ENCODE measurements at places on chromosomes 5 and 9.

DNA sequence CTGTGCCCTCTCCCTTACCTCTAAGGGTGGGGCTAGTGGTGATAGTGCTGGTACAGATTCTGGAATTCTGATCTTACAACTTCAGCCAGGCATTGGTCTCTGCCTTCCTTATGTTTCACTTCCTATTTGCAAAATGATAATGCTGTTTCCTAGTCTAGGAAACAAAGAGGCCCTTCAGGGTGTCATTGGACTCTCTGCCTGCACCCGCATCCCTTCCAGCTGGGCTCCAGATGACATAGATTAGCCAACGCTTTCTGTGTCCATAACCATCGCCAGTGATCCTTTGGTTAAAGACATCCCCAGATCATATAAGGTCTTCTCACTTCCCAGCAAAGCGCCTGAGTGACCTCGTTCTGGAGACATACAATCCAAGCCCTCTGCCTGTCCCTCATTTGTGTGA is 180.7 kb downstream of the ERCC6L2 start:
- no peak for DNase-seq

- no peak for DNase-seq
These were observed 81.7 kb downstream of the DCP2 start for GRCh38 chr5:113058269-113058668.

DNA sequence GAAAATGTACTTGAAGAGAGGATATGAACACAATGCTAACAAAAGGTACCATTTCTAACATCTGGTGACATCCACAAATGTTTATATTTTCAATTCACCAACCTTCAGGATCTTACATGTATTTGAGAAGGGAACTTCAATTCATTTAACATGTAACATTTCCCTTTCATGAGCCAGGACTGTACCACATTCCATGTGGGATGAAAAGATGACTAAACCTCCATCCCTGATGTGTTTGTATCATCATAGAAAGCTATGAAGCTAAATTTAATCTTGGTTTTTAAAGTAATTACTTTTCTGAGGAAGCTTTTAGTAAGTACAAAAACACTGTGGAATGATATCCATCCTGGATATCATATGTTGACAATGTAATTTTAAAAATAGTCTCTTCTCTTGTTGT is 78.2 kb upstream of the GNA14 start:
- DNase-seq = no peak

DNA sequence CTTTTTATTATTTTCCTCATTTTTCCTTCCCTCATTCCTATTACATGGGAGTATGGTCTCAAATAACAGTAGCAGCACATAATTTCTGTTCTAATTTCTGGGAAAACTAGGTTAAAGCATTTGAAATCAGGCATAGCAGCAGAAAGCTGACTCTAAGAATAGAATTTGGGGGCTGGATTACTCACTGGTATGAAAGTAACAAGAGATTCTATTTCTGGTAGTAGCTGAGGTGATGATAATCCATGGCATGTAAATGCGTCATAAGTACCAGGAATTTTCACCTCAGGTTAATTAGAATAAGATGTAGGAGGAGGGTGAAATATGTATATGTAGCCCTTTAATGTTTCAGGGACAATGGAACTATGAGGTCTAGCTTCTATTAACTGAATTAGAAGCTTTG is 662.0 kb downstream of the PTPRD start:
- DNase-seq = peak; percentile 4

DNA sequence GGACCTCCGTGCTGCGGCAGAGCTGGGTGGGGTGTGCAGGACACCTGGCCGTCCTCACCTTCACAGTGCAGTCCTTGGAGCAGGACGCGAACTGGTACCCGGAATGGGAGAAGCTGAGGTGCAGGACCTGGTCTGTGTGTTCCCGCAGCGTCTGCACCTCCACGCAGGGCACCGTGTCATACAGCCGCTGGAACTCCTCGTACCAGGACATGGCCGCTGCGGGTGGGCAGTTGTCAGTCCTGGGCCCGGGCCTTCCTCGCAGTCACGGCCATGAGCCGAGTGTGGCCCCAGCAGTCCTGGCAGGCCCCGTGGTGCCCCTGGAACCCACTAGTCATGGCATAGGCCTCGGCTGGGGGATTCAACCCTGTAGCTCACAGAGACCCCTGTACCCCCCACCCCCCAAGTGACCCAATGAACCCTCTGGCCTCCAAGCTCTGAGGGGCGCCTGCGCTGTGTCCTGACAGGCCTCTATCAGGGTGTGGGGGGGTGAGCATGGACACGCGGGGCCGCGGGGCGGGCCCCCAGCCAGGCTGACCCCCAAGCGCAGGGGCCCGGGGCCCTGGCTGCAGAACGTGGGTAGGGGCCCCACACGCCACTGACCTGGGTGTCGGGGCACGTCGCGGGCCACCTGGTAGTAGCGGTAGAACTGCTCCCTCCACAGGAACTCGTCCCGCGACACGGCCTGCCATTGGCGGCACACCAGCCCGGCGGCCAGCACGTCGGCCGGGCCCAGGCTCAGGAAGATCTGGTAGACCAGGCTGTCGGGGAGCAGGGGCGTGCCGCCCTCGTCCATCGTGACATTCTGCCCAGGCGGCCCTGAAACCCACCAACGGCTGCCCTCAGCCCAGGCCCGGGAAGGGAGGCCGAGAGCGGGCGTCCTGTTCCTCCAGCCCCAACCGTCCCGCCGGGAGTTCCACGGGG is 987 bp downstream of the FBXW5 start:
- DNase-seq = peak; percentile 54

GRCh38 chr9:125910286-125910685 is 163.1 kb downstream of the PBX3 start:
- DNase-seq = no peak

GRCh38 chr5:13946111-13946510 is 1.6 kb upstream of the DNAH5 start:
- DNase-seq = no peak

GRCh38 chr9:536597-537511 is 304.6 kb upstream of the DMRT1 start:
- no peak for DNase-seq

DNA sequence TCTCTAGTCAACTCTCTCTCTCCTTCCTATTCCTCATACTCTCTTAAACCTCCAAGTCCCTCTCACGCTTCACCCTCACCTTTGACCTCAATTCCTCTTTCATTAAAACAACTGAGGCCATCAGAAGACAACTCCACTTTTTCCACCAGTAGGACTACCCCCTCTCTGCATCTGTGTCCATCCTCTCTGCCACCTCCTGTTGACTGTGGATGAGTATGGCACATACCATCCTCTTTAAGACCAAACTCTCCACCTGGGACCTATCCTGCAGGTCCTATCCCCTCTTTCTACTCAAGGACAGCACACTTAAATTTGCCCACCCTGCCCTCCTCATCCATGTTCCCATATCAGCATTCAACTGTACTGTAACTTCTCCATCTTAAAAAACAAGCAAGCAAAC is 89.2 kb downstream of the FOXD1 start:
- DNase-seq = no peak

GRCh38 chr9:111945216-111945615 is 48.6 kb downstream of the UGCG start:
- peak; percentile 81 for DNase-seq

- DNase-seq = no peak
These were observed 14.0 kb downstream of the TGFBR1 start for GRCh38 chr9:99118782-99119466.

GRCh38 chr5:93607367-93608258 is 24.6 kb downstream of the NR2F1 start:
- DNase-seq = peak; percentile 93

DNA sequence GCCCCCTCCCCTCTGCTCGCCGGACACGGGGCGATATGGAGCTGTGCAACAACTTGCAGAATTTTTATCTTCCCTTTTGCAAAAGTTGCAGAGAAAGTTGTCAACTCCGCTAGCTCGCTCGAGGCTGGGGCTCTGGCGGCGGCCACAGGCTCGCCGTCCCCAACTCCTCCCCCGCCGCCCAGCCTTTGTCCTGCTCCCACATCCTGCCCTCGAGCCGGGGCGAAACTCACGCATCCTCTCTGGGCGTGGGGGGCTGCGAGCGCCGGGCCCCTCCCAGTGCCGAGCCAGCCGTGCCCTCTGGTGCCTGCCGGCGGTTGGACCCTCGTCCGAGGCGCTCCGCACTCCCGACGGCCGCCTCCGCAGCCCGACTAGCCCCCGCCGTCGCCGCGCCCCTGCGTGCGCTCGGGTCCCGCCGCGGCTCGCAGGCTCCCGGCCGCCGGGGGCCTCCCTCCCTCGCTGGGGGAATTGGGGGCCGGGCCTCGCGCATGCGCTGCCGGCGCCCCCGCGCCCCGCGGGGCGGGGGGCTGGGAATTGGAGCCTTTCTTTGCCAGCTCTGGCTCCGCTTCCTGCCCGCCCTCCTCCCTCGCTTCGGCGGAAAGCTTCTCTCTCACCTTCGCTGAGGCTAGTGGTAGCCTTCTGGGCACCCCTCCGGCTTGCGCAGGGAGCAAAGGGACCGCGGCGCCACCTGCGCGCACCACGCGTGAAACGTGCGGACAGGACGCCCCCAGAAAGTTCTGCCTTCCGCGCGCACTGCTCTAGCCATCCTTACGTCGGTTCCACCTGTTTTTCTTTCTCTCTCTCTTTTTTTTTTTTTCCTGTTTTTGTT is at the start of gene CCNJL:
Gene CCNJL (minus strand): TSS at position 431 of the 826 bp plus-strand sequence. CDS start 641 bp downstream, outside the sequence.
- peak; percentile 33 for DNase-seq

- DNase-seq = no peak
These were observed 57.4 kb downstream of the SFXN1 start for GRCh38 chr5:175535796-175536195.

DNA sequence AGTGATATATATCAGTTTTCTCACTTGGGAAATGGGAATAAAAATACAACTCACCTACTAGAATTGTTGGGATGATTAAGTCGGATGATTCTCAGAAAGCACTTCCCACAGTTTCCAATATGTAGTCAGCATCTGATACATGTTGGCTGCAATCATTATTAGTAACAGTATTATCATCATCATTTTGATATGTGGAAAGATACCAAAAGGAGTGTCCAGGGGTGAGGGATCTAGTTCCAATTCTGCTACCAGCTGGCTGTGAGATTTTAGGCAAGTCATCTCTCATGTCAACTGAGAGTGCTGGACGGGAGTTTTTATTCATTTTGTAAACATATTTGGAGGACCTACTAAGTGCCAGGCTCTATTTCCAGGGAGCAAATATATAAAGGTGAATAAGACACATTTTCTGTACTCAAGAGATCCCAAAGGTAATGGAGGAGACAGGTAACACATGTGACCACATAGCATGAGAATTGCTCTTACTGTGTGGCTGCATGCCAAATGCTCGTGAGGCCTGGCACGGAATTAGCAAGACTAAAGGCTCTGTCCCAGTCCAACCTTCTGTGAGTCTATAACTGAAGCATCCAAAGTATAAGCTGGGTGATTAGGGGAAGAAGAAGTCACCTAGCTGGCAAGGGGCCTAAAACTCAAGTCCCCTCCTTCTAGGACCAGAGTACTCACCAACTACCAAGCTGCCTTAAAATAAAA is 83.0 kb downstream of the GRIA1 start:
- no peak for DNase-seq

DNA sequence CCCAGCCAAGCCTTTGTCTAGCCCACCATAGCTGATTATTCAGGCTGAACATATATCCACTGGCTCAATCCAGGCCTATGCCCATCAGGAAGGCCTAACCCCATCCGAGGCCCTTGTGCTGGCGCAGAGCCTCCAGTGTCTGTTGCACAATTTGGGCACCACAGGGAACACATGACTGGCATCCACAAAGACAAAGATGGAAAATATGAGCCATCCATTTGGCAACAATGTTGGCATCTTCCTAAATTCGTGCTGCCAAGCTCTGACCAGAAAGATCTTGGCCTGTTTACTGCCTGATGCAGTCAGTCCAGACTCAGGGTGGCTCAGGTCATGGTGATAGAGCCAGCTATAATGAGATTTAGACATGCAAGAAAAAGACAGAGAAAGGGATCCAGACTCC is 233.8 kb downstream of the PIK3R1 start:
- no peak for DNase-seq

GRCh38 chr5:82129723-82130285 is 148.3 kb downstream of the RPS23 start:
- DNase-seq = no peak

DNA sequence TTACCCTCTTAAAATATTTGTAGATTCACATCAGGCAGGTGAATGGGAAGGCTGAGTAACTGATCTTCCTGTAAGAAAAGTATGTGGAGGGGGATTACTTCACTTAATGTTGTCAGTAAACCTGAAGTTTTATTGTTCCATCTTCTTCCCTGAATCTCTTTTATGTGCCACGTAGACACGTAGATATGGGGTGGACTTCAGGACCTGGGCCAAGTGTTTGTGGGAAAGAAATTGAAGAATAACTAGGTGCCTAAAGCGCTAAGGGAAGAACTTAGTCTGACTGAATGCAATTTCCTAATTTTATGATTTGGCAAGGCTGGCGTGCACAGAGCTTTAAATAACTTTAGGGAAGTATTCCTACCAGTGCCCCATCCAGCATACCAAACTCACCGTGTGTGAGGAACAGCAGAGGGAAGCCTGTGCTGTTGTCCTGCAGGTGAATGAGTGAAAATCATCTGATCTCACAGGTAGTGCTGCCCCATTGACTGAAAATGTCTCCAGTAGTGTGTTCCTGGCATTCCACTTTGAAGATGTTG is 323.4 kb downstream of the KDM4C start:
- no peak for DNase-seq

GRCh38 chr5:180495991-180496741 is 2.0 kb downstream of the CNOT6 start:
- no peak for DNase-seq

DNA sequence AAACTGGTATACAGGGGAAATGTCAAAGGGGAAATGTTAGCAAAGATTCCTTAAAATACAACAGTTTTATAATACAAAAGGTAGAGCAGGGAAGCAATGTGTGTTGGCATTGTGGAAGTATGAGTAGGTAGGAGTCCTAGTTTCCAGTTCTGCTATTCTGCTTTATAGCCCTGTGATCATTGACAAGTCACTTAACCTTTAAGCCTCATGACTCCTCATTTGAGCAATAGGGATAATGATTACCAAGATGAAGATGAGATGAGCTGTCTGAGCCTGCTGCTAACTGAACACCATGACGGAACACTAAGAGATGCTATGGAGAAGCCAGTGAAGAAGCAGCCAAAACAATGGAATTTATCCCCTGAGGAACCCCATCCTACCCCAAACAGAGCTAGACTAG is 251.7 kb downstream of the PAPPA start:
- DNase-seq = no peak

DNA sequence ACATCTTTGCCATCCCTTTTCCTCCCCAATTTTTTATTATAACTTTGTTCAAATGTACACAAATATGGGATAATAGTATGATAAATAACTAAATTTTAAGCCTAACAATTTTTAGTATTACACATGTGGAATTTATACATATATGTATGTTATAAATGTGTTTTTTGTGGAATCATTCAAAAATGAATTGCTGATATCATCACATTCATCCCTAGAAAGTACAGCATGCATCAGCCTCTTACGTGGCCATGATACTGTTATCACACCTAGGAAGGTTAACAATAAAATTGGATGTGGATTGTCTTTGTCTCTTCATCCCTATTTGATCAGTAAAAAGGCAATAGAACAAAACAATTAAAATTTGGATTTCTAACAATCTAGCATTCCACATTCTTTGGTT is 73.7 kb upstream of the DAP start:
- no peak for DNase-seq

- DNase-seq = no peak
These were observed 257.8 kb downstream of the KIAA0825 start for GRCh38 chr5:94360382-94361130.

- no peak for DNase-seq
These were observed 20.5 kb downstream of the COL15A1 start for GRCh38 chr9:98964201-98964600.

GRCh38 chr5:61030163-61030482 is 85.1 kb downstream of the NDUFAF2 start:
- peak; percentile 47 for DNase-seq

GRCh38 chr5:135337064-135337463 is 62.0 kb downstream of the MACROH2A1 start:
- no peak for DNase-seq
